ENCODE measurements at places on chromosomes 5 and 9.

DNA sequence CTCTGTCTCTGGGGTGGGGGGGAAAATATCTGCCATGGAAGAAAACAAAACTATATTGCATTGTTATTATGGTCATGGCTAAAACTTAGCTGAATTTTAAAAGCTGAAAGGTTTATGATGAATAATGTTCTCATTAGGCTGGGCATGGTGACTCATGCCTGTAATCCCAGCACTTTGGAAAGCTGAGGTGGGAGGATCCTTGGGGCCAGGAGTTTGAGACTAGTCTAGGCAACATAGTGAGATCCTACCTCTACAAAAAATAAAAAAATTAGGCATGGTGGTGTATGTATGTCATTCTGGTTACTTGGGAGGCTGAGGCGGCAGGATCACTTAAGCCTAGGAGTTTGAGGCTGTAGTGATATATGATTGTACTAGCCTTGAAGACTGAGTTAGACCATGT, 44.5 kb downstream of the IPO11 start:
- no peak for DNase-seq

- DNase-seq: no peak
Observed at GRCh38 chr5:54602475-54602874, 84.9 kb downstream of the SNX18 start.

DNA sequence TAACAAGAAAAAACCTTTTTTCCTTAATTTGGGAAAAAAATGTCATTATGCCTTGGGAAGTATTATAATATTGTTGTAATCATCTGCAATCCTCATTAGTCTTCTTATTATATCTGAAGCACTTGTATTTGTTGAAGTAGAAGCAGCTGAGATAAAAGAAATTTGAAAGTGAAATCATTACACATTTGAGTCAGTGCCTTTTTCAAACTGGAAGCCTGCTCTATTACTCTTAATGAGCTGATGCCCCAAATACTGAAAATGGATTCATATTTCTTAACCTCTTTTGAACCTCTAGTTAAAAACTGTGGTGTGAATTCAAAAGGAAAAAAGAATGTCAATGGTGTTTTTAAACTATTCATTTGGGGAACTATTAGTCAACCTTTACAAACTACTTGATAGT, 1027.7 kb downstream of the NR2F1-AS1 start:
- no peak for DNase-seq

GRCh38 chr5:36680066-36680465, 73.7 kb downstream of the SLC1A3 start:
- no peak for DNase-seq

DNA sequence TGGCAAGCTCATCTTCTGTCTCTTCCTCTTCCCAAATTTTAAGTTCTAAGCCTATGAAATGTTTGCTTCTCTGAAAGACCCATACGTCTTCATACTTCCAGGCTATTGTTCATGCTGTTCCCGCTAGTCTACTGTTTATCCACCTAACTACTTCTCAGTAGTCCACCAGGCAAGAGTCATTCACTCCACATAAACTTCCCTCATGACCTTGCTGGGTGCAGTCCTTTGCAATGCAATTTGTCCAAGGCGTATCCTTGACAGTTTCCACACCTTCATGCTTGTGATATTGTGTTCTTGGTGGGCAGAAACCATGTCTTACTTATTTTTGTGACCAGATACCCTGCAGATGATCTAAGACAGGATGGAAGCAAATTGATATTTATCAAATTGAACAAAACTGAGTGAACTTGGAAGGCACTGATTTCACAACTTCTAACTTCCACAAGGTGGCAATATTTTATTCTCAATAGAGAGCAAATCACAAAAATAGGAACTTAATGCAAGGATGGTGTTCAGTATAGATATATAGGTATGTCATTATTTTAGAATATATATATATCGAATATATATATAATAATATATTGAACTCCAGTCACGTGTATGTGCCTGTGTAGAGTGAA, 30.3 kb downstream of the TYRP1 start:
- DNase-seq: no peak

- DNase-seq: no peak
Observed at GRCh38 chr5:157232706-157233105, 33.2 kb upstream of the CYFIP2 start.

GRCh38 chr5:10447041-10447440, 5.4 kb downstream of the ROPN1L start:
- DNase-seq: no peak

DNA sequence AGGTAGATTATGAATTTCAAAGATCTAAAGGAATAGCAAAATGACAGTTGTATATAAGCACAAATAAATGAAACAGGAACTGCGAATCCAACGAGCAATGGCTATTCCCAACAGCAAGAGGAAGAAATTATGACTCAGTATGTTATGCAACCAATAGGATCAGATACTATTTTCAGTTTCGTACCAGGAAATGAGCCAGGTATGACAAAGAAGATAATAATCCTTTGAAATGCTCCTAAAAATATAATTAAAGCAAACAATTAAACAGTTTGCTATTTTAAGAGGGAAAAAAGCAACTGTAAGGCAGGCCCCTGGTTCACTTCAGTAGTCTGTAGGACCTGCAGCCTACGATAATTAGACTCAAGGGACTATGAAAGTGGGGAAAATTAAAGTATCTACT, 58.9 kb downstream of the AUH start:
- peak; percentile 57 for DNase-seq

DNA sequence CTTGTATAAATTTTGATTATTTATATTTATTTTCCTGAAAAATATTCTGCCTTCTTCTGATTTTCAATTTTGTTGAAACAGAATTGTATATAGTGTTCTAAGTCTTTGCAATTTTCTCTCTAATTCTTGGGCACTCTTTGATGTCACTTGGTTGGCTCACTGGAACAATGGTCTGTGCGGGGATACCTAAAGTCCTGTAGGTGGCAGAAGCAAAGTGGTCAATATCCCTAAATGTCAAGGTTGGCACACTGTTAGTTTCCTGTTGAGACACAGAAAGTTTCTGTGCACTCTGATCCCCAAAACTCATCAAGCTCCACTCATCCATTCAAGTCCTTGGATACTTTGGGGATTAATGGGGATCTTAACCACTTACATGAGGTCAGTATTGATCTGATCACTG, 480.8 kb upstream of the CCNG1 start:
- no peak for DNase-seq

DNA sequence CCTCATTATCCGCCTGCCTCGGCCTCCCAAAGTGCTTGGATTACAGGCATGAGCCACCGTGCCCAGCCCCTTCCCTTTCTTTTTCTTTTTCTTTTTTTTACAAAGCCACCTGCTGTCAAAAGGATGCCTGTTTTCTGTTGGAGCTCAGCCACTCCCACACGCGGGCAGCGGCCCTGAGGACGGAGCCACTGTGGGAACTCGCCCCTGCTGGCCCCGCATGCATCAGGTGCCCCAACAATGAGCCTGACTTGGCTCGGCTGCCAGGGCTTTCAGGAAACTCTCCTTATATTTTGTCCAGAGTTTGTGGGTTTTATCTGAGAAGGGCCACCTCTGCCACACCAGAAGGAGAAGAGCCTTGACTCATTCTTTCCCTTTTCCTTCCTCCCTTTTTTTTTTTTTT, 37.1 kb upstream of the LRRC14B start:
- no peak for DNase-seq

DNA sequence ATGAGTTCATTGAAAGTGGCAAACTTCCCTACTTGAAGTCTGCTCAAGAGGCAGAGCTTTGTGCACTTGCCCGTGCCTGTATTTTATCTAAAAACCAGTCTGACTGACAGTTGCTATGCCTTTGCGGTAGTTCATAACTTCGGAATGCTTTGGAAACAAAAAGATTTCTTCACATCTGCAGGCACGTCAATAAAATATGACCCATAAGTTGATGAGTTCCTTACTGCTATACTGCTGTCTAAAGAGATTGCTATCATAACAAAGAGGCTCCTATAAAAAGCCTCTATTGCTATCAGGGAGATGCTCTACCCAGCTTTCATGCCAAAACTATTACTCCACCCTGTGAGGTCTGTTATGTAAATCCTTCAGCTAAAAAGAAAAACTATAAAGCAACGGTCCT, 25.4 kb upstream of the RNF20 start:
- no peak for DNase-seq

DNA sequence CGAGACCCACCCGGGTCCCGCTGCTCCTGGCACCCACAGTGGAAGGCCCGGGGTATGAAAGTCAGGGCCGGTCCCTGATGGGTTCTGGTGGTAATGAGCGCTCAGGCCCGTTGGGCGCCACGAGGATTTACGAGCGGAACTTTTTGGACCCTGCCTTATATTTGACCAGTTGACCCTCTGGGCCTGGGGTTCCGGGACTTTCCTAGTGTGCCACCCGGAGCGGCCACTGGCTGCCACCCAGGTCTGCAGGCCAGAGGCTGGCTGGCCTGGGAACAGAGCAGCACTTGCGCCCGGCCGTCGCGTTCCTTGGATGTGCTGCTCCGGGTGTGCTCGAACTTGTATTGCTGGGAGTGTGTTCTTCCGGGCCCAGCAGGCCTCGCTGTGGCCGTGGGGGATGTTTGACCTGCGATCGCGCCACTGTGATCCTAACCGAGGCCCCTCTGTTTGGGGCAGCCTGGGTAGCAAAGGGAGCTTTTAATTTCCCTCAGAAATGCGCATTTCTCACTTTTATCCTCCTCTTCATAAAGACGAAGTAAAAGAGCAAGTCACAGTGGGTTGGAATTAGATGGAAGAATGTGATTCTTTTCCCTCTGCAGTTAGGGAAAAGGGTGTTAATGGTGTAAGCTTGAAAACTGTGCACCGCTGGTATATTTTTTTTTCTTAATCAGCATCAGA, 1.2 kb downstream of the F2RL1 start:
- DNase-seq: no peak

DNA sequence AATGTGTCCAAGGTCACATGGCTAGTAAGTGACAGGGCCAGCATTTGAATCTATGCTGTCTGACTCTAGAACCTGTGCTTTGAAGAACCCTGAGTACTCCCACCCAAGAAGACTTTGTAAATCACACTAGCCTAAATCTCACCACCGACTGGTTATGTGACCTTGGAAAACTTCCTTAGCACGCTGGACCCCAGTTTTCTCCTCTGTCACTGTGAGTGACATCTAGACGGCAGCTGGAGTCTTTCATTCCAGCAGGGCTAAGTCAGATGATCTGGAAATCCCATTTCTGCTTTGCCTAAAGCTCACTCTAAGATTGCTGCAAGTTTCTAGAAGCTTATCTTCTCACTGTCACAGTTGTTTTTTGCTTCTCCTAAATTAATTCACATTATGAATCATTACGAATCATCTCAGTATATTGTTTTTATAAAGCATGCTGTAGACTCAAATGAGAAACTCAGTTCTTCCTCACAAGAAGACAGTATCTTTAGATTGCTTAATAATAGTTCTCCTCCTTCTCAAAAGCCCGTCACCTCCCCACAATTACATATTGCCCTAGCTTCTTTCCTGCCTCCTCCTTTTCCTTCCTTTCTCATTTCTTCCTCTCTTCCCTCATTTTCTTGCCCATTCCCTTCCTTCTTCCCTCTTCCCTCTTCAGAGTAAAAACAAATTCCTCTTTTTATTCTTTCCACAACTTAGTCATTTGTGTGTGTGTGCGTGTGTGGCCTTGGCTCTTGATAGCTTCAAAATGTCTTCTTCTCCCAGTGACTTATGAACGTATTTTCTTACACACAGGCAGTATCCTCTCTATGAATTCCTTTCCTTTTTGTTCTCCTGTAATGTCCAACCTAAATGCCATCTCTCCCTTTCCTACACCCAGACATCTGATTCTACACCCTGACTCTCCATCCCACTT, 16.8 kb downstream of the ALDOB start:
- no peak for DNase-seq

GRCh38 chr9:76438841-76439588, 20.0 kb upstream of the GCNT1 start:
- no peak for DNase-seq

- no peak for DNase-seq
Observed at GRCh38 chr5:176533390-176533789, 3.8 kb downstream of the RNF44 start.

GRCh38 chr5:69090158-69090557, 3.7 kb upstream of the SLC30A5 start:
- DNase-seq: no peak

GRCh38 chr9:130467316-130467715, 22.6 kb downstream of the ASS1 start:
- DNase-seq: no peak
